ENCODE measurements at places on chromosomes 3 and 15. TPM values are rescaled to one million over a fixed set of nuclear protein-coding genes. Genes with fewer than 3 reads are reported as not detected.

Gene SCG3
- total RNA-seq, result not detected

Gene KNL1
- not detected for total RNA-seq

Gene CNTN3
- total RNA-seq, result 0.11 TPM

Gene NR2E3
- total RNA-seq, result not detected

Gene SPSB4
- total RNA-seq, result not detected

Gene DCLK3
- not detected for total RNA-seq

Gene MNS1
- 0.43 TPM for total RNA-seq

Gene GMNC
- total RNA-seq, result not detected

Gene ACOX2
- 32.6 TPM for total RNA-seq

Gene C3orf70
- total RNA-seq, result 16.5 TPM

Gene NUP210
- 11.0 TPM for total RNA-seq

Gene C3orf80
- total RNA-seq, result not detected

Gene SCN11A
- not detected for total RNA-seq

Gene SLC9C1
- total RNA-seq, result 0.32 TPM

Gene SLC28A2
- total RNA-seq, result not detected

Gene LINGO1
- total RNA-seq, result 18.3 TPM

Gene SLC24A5
- total RNA-seq, result not detected

Gene CLEC3B
- total RNA-seq, result 130 TPM

Gene GOLGA6L10
- 1.5 TPM for total RNA-seq

Gene CPNE9
- not detected for total RNA-seq

Gene TRAT1
- total RNA-seq, result 3.7 TPM

Gene CFAP100
- total RNA-seq, result not detected

Gene AHSG
- total RNA-seq, result 0.53 TPM

Gene GOLGA8O
- not detected for total RNA-seq

Gene PLSCR4
- total RNA-seq, result 87.2 TPM

Gene EOGT
- 50.4 TPM for total RNA-seq

Gene ZKSCAN7
- total RNA-seq, result not detected

Gene MASP1
- 2.6 TPM for total RNA-seq

Gene DNAJA4
- 3.5 TPM for total RNA-seq

Gene ACVR2B
- total RNA-seq, result 15.2 TPM

Gene PAQR5
- 1.1 TPM for total RNA-seq

Gene CLDN11
- total RNA-seq, result 7.0 TPM

Gene BSN
- total RNA-seq, result 0.85 TPM
